ENCODE measurements at places on chromosomes 6 and 20. TPM values are rescaled to one million over a fixed set of nuclear protein-coding genes. Genes with fewer than 3 reads are reported as not detected.

Gene LHFPL5
- not detected for total RNA-seq

Gene OLIG3
- not detected for total RNA-seq

Gene SPAG4
- 4.7 TPM for total RNA-seq

Gene GRIK2
- total RNA-seq: not detected

Gene SCGN
- total RNA-seq: not detected

Gene JPH2
- under 0.01 TPM for total RNA-seq

Gene OR2H2
- not detected for total RNA-seq

Data from bronchial smooth muscle cell (primary cell).